RPMI7951 (cell line): ENCODE measurements at places on chromosomes 1 and 21. TPM values are rescaled to one million over a fixed set of nuclear protein-coding genes. Genes with fewer than 3 reads are reported as not detected.

Gene CFHR3
- not detected in 2 replicates for total RNA-seq

Gene RGSL1
- total RNA-seq, result not detected in 2 replicates

Gene HOOK1
- total RNA-seq, result not detected in 2 replicates

- no peak for DNase-seq
Measured at GRCh38 chr21:23718446-23719285, 1888.6 kb downstream of the MRPL39 start.

Gene CYP2J2
- 0.72 and 1.2 TPM in 2 replicates for total RNA-seq

DNA sequence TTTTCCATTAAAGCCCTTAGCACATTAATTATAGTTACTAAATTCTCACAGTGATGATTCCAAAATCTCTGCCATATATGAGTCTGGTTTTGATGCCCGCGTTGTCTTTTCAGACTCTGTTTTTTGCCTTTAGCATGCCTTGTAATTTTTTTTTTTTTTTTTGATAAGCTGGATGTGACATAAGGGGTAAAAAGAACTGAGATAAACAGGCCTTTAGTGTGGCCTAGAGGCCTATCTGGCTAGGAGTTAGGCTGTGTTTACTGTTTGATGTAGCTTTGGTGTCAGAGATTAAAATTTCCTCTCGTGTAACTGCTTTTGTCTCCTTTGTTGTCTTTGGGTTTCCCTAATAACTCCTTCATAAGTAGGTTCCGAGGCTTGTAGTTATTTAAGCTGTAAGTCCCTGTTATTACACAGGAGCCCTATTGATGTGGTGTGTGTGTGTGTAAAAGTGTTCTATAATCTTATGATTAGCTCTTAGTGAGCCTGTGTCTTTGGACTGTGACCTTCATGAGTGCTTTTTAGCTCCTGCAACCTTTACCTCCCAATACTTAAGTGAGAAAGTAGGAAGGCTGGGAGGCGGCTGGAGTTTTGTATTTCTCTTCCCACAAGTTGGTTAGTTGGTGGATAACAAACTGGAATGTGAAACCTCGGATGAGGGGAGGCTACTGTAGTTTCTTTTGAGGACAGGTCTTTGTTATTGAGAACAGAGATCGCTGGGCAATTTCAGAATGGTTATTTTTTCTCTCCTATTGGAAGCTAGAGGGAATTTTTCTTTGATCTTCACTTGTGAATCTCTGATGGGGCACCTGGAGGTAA is 19.3 kb downstream of the HS2ST1 start:
- DNase-seq, result no peak

DNA sequence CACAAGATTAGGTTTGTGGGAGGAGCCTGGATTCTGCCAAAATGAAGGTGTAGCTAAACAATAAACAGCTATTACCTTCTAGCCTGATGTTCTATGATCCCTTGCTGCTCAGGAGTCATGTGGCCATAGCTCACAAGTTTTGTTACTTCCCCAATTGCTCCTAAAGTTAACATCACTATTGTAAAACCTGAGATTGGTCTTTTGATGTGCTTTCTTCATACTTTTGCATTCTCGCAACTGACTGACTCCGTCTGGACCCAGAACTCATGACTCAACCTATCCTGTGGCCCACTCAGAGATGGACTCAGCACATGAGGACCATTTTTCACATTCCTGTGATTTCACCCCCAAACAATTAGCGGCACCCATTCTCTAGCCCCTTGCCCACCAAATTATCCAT is 69.1 kb downstream of the PTGS2 start:
- DNase-seq, result no peak

DNA sequence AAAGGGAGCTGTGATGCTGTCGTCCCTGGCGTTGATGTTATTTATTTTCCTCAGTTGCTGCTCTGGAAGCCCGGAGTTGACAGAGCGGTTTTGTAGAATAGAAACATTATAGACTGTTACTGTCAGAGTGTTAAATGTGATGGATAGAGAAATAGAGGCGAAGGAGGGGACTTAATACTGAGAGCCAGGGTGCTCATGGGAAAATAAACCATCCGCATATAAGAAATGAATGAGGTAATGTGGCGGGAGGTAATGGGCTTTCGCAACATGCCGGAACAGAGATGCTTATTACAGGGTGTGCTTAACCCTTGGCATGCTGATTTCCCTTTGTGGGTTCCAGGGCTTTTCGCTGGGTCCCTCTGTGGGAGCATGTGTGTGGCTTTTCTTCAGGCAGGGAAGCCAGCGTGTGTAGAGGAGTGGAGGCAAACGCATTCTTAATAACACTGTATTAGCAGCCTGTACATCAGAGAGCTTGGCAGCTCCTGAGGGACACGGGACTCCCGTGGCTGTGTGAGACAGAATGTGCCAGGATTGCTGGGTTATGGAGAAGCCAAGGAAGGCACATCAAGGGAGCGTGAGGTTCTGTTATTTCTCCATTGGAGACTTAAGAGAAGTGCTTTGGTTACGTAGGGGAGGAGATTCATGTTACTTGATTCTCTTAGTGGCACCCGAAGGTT is 141.0 kb downstream of the PBX1 start:
- DNase-seq, result no peak

Gene ARPC5
- 182 and 204 TPM in 2 replicates for total RNA-seq

DNA sequence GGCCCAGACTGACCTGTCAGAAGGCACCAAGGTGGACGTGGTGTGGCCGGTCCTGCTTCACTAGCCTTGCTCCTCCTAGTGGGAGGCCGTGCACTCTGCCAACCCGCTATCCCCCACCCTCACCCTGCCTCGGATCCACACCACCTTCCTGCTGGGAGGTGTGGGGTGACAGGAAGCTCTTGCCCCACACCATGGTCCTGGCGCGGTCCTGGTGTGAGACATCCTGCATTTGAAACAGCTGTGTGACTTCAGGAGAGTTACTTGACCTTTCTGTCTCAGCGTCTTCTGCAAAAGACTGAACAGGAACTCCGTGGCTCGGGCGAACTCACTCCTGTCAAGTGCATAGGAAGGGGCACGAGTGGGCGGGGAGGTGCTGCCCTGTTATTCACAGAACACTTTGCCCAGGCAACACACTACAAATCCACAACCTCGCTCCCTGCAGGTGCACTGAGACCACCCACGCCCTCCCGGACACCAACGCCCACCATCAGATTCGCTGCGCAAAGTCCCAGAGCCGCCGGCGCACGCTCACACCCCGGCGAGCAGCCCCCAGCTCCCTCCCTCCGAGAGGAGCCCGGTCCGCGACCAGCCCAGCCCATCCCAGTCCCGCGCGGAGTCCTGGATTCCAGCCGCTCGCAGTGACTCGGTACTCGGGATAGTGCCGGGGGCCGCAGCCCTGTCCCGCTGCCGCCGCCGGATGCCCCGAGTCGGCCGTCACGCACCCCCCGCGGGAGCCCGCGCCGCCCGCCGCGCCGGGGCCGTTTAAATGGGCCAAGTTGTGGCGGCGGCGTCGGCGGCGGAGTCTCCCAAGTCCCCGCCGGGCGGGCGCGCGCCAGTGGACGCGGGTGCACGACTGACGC is at the start of gene SAMD11:
Gene SAMD11, plus strand, starts transcription at position 793 of the 860 bp plus-strand sequence. CDS start 509 bp downstream, outside the sequence.
- DNase-seq, result peak; percentile 86

GRCh38 chr1:55275941-55276341 is 60.8 kb upstream of the USP24 start:
- no peak for DNase-seq

GRCh38 chr21:36485476-36485875 is 5.6 kb upstream of the CLDN14 start:
- DNase-seq, result no peak

Gene HCRTR1
- total RNA-seq, result not detected in 2 replicates

DNA sequence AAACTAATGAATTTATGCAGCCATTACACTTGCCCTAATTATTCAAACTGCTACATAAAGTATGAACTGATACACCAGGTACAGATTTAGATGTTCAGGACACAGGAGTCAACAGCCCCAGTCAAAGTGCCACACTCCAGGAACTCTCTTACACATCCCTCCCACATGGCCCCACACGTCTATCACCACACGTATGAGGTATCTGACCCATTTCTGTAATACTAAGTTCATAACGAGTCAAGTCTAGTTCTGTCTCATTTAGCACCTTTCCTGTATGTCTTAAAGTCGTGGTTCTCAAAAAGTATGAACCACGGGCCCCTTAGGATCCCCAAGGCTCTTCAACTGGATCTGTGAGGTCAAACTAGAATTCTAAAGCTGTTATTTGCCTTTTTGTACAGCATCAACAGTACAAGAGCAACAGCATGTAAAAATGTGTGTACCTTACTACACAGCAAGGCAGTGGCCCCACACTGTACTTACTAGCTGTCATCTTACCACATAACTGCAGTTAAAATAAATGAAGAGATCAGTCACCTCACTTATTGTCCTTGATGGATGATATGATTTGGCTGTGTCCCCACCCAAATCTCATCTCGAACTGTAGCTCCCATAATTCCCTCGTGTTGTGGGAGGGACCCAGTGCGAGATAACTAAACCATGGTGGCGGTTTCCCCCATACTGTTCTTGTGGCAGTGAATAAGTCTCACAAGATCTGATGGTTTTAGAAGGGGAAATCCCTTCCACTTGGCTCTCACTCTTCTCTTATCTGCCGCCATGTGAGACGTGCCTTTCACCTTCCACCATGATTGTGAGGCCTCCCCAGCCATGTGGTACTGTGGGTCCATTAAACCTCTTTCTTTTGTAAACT is 42.6 kb downstream of the SIPA1L2 start:
- no peak for DNase-seq

Gene OLIG1
- not detected in 2 replicates for total RNA-seq

DNA sequence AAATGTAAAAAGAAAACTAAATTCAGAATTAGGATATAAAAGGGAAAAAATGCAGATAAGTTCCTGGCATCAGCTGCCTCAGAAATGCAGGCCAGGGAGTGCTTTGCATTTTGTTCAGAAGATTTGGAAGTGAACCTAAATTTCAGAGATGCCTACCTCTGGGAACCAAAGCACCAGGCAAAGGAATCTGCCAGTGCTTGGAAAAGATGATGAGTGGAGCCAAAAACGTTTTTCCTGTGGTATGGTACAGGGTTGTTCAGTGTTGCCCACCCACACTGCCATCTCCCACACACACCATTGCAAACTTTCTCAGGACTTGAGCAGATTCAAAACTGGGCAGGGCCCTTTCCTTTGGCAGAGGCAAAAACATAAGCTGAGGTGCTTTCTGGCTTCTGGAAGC is 349.5 kb downstream of the TGFB2 start:
- no peak for DNase-seq

DNA sequence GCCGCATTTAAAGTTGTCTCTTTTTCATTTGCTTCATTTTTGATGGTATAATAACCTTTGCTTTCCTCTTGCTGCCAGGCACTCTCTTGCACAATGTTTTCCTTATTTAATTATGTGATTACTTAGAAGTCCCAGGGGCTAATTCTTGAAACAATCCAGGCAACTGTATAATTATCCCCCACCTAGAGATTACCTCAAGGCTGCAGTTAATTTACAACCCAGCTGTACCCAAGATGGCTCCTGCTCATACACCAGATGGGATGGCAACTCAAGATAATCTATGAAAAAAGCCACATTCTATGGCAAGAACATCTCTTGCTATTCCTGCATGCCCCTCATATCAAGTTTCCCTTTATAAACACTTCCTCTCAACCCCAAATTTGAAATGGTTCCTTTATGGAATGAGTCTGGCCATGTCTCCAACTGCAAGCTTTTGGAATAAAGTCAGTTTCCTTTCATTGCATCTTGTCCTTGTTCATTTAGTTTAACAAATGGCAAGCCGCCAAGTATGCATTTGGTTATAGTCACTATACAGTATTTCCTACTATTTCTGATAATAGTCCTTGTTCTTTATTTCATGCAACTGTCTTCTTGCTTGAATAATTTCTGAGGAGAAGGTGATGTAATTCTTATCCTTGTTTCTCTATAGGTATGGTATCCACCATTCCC is 1042.6 kb downstream of the PLA2G4A start:
- no peak for DNase-seq

DNA sequence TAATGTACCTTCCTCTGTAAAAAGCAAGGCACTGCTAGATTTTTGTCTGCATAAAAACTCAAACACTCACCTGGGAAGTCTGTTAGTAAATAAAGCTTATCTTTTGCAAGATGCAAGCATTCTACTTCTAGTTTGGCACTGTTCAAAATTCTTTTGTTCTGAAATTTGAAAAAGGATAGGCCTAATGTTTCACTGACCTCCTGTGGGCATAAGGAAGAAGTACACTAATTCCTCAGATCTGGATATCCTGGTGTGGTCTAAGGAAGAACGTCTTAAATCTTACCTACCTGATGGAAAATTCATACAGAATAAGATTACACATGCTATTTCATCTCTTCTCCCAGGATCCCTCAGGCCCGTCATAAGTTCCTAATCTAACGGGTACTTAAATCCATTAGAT is 93.5 kb upstream of the CAMK1G start:
- DNase-seq, result peak; percentile 22

Gene HSPA13
- total RNA-seq, result 101 and 119 TPM in 2 replicates

Gene GREM2
- not detected in 2 replicates for total RNA-seq

GRCh38 chr21:37877171-37877570 is 39.1 kb downstream of the KCNJ6 start:
- DNase-seq, result peak; percentile 39

DNA sequence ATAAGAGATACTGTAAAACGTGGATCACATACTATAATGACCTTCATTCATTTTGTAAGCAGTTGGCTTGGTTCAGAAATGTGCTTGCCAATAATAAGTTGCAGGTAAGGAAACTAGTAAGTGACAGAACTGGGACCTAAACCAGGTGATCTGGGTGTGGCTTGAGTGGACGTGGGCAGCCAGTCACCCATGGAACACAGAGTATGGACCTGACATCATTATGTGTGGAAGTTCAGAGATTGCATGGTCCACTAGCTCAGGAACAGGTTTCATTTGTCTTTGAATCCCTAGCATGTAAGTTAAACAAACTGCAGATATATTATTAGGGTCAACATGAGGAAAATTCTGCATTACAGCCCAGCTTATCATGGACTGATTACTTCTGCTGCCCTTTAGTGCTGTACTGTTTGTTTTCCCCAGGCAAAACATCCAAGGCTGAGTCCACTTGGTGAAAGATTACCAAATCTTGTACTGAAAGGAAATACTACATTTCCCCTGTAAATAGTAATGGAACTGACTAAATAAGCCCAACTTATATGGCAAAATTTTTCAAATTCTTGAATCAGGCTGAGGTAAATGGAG is 327.3 kb upstream of the SGIP1 start:
- DNase-seq, result no peak

DNA sequence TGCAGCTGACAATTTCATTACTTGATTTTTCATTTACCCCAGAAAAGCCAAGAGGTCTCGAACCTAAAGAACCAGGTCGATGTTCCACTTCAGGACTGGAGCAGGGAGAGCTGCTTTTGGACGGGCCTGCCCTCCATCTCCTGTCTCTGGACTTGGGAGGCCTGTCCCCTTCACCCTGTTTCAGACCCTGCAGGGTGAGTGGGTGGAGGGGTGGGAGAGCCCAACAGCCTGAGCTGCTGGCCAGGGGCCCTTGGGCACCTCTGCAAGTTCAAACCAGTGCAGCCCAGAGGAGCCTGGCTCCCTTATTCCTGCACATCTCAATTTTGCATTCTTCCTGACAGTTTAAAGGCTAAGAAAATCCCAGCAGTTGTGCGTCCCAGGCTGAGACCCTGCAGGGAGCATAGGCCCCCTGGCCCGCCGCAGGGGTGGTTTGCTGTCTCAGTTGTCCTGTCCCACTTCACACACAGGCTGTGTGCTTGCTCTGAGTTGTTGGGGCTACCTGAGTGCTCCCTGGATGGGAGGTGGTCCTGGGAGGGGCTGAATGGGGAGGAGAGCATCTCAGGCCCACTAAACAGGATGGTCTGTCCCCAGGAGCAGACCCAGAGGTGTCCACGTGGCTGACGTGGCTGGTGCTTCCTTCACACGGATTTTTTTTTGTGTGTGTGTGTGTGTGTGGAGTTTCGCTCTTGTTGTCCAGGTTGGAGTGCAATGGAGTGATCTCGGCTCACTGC is 443.7 kb downstream of the PTPRU start:
- no peak for DNase-seq
